CD4-positive, alpha-beta memory T cell (primary cell): ENCODE measurements at places on chromosomes 6 and 20. TPM values are rescaled to one million over a fixed set of nuclear protein-coding genes. Genes with fewer than 3 reads are reported as not detected.

Gene TFAP2A
- polyA plus RNA-seq, result not detected

Gene BCAS1
- polyA plus RNA-seq, result 0.17 TPM

Gene SLC17A3
- 0.75 TPM for polyA plus RNA-seq

Gene CRYBG1
- 31.7 TPM for polyA plus RNA-seq

Gene CST4
- not detected for polyA plus RNA-seq

Gene NKAIN4
- polyA plus RNA-seq, result not detected

Gene SIRPB1
- 0.64 TPM for polyA plus RNA-seq

Gene CAGE1
- not detected for polyA plus RNA-seq

Gene XKR7
- not detected for polyA plus RNA-seq

Gene EFCAB8
- polyA plus RNA-seq, result not detected

Gene RAET1E
- not detected for polyA plus RNA-seq

Gene FAM217B
- 13.4 TPM for polyA plus RNA-seq

Gene FILIP1
- not detected for polyA plus RNA-seq

Gene SPTLC3
- 0.41 TPM for polyA plus RNA-seq

Gene OR2H1
- not detected for polyA plus RNA-seq

Gene C20orf204
- 0.22 TPM for polyA plus RNA-seq

Gene FAXC
- not detected for polyA plus RNA-seq

Gene DHX16
- polyA plus RNA-seq, result 22.0 TPM

Gene RFX6
- polyA plus RNA-seq, result not detected

Gene IL17A
- 0.16 TPM for polyA plus RNA-seq

Gene KCNG1
- not detected for polyA plus RNA-seq

Gene OPRL1
- 1.1 TPM for polyA plus RNA-seq

Gene KHDC1
- polyA plus RNA-seq, result 3.5 TPM

Gene POPDC3
- polyA plus RNA-seq, result not detected

Gene DDO
- polyA plus RNA-seq, result not detected
